ENCODE measurements at places on chromosomes 3 and 15.
A peak's percentile ranks its signal among the peaks of the same experiment; 100 is the strongest.

DNA sequence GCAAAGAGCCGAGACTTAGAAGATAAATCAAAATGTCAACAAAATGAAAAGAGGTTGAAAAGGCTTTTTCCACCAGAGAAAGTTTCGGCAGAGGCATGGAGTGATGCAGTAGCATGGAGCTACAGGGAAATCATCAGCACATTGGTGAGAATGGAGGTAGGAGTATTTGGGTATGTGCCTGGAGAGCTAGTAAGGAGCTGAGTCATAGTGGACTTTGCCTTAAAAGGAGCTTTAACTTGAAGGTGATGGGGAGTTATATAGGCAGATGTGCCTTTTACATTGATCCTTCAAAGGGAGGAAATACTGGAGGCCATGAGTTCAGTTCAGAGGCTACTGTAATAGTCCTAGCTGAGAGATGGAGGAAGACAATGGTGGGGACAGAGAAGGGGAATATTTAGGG lies 44.3 kb downstream of the IL5RA start:
- peak; percentile 11 for ATAC-seq

DNA sequence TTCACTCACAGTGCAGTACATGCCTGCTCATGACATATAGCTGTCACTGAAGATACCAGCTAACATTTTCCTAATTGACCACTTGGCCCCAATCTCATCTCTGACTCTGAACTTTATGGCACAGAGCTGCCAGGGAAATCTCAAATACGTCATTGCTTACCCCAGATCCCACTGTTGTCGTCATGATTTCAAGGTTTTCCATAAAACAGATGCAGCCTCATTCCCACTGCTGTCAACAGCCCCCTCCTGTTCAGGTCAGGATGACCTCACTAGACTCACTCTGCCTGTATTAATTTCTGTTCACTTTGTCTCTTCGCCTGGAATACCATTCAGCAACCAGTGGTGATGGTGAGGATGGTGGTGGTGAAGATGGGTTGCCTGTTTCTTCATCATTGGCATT lies 262.6 kb upstream of the TPM1 start:
- no peak for ATAC-seq

GRCh38 chr3:195048059-195048905 lies 222.7 kb downstream of the XXYLT1 start:
- no peak for ATAC-seq

DNA sequence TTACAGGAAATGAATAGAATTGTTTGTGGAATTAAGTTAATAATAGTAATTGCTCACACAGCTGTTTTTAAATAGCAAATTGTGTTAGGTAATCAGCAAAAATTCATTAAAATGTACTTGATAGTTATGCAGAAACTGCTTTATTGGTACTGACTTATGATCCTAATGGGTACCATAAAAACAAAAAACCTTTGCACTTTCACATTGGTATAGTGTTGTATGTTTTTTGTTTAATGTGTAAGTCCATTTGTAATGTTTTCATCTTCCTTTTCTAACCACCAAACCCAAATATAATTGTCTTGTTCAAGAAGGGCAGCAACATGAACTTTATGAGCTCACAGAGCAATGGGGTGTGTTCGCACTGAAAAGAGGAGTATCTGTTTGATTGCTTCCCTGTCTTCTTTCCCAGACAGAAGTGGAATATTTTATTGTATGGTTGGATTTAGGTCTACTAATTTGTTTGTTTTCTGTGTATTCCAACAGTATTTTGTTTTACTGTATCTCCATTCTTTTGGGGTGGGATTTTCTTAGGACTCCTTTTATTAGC lies 135.8 kb downstream of the TCF12 start:
- no peak for ATAC-seq

All from stimulated activated memory B cell treated with anti-CD40 and anti-IgM and Interleukin-4, amounts not matched to agents 10 μg/mL and 1 μg/mL and 100 μg/mL, for 72 hours (primary cell).